ENCODE measurements at places on chromosomes 13 and 19.

DNA sequence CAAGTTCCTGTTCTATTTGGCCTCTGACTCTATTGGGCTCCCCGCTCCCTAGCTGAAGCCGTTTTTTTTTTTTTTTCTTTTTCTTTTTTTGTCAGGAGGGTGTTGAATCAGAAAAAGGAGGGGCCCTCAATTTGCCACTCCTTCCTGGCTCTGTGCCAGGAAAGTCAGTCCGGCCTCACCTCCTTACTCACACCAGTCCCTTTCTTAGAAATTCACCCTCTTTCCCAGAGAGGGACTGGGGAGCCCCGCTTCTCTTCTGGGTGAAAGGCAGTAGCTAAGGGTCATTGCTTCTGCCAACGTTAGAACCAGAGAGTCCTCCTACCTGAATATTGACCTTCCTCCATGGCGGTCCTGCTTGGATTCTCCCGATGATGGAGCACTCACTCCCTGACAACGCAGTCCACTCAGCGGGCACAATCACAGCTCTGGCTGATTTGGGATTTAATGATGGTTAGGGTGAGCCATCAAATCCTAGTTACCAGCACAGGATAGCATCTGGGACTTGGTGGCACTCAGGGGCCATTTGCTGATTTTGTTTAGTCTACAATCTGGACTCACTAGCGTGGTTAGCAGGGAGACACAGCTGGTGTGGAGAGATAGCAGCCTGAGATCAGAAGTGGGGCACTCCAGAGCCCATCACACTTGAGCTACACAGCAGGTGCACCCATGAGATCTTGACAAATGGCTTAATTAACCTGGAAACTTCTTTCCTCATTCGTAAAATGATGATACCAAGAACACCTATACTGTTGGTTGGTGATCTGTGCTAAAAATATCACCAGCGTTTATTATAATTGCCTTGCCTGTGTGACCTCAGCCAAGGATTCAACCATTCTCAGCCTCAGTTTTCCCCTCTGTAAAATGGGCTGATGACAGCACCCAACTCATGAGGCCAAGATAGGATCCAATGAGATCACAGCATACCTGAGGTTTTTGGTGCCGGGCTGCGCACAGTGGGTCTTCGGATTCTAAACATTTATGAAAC is 2.2 kb downstream of the FCER2 start:
- DNase-seq: no peak

- DNase-seq: no peak
Observed at GRCh38 chr13:38409771-38410170, 60.1 kb downstream of the UFM1 start.

GRCh38 chr13:104461049-104461448 is 1394.8 kb upstream of the SLC10A2 start:
- no peak for DNase-seq

DNA sequence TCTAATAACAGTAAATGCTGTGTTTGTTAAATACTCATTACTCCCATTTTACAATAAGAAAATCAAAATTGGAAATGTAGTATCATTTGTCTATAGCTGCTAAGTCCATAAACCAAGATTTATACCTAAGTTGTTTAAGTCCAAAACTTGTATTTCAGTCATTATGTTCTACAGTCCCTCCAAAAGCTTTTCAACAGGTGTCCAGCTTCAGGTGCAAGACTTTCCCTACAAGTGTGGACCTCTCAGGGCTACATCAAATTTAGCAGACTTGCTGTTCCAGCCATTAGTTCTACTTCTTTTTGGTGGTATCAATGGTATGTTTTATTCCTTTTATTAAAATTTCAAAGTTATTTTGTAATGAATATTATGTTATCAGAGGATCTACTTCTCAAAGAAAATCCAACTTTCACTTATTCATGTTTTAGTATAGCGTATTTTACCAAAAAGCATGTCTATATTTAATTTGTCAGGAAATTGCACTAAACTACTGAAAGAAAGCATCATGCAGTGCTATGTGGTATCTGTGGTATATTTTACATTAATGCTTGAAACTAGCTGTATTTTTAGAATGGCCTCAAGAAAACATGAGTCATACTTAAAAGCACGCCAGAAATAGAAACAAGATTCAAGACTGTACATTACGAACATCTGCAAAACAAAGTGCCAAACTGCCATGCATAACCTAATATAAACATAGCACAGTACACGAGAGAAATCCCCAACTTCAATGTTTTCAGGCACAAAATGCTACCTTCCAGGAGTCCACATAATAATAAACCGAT is 44.5 kb downstream of the VWA8 start:
- no peak for DNase-seq

- peak; percentile 17 for DNase-seq
Observed at GRCh38 chr19:10544242-10544752, 593 bp downstream of the ATG4D start.

DNA sequence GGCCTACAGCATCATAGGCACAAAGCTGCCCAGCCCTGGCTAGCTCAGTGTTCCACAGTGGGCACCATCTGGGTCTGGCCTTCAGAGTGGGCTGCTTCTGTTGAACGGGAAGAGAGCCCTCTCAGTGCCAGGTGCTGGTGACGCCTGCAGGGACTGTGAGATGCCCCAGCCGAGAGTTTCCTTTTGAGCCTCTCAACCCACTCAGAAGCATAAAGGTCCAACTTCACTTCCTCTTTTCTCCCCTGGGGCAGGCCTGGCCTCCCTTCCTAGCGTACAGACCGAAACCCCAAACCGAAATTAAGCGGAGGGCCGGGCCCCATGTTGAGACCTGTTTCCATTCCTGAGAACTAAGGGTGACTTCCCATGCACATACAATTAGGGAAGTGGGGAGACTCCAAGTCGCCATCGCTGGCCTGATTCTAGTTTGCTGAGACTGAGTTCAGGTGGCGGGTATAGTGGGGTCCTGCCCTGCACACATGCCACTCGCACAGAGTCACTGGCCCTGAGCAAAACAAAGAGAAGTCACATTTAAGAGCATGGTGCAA is 6.9 kb downstream of the RAB8A start:
- DNase-seq: no peak

GRCh38 chr19:49512970-49513745 is 697 bp downstream of the FCGRT start:
- no peak for DNase-seq

- peak; percentile 9 for DNase-seq
Observed at GRCh38 chr13:59391696-59392095, 772.0 kb downstream of the DIAPH3 start.

- no peak for DNase-seq
Observed at GRCh38 chr19:16168465-16169081, 4.8 kb downstream of the CIB3 start.

GRCh38 chr13:77048681-77049080 is 21.7 kb upstream of the FBXL3 start:
- DNase-seq: no peak

DNA sequence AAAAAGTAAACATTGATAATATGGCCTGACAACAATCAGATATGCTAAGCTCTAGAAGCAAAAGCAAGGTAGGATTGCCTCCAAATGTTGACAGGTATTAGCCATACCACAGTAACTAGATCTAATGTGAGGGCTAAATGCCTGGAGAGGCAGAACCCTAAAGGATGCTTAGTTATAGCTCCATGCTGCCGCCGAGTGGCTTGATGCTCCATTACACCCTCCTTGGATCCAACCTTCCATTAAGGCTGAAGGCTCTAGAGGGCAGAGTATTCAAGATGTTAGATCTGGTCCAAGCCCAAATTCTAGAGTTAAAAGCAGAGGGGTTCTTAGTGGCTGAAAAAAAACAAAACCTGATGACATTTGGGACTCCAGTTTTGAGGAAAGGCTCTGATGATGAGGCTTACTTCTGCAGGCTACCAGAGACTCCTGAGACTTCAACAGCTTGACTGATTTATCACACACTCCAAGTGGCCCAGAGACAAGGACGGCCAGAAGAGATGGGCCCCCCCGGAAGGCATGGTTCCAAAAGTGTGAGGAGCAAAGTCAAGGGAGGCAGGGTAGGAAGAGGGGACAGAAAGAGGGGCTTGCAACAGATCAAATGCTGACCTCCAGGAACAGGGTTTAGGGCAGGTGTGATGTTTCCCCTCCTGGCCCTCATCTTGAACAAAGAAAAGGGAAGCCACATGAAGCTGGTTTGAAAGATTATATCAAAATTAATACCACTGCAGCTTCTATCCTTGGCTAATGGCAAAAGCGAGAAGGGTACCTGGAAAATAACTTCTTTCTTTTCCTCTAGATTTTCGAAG is 21.9 kb upstream of the CPB2 start:
- DNase-seq: peak; percentile 56

DNA sequence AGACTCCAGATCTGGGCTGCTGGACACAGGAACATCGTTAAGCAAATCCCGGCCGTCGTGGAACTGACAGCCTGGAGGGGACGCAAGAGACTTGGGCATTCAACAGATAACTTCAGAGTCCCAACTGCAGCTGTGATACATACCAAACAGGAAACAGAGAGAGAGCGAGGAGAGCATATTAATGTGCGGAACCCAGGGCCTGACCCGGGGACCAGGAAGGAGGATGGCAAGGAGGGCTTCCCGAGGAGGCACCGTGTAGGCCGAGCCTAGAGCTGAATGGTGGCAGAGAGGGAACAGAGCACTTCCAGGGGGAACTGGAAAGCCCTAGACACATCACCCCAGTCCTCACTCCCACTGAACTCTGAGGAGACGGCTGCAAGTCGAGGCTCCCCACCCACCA is 68.1 kb downstream of the SIPA1L3 start:
- no peak for DNase-seq

- no peak for DNase-seq
Observed at GRCh38 chr13:78593652-78594455, 9.5 kb downstream of the POU4F1 start.

DNA sequence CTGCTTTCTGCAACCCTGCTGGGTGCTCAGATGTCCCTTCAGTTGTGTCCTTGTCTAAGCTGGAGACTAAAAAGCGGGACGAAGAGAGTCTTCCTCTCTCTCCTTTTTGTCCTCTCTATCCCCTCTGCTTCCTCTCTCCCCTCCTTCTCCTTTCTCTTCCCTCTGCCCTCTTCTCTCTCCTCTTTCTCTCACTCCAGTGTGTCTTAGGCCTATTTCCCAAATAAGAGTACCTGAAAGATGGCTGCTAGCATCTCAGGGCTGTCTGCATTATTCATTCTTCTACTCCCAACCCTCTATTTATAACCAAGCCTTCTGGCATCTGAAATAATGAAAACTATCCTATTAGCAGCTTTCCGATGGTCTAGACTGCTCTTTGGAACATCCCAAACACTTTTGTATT is 729.8 kb downstream of the UQCRFS1 start:
- no peak for DNase-seq

- DNase-seq: no peak
Observed at GRCh38 chr13:74845806-74846205, 636.2 kb downstream of the TBC1D4 start.

DNA sequence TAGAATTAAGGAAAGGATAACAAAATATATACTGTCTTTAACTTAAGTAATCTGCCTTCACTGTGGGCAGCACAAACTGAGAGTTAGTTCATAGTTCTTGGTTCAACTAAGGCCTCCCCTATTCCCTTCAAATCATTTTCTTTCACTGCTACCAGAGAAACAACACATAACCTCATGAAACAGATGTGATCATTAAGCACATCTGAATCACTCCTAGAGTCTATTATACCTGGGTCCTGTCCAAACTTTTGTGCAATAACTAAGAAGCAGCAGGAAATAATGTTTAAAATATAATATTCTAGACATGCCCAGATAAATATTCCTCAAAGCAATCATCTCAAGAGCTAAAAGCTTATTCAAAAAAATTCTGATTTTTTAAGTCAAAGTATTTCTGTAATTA is 62.9 kb downstream of the ZC3H13 start:
- no peak for DNase-seq

DNA sequence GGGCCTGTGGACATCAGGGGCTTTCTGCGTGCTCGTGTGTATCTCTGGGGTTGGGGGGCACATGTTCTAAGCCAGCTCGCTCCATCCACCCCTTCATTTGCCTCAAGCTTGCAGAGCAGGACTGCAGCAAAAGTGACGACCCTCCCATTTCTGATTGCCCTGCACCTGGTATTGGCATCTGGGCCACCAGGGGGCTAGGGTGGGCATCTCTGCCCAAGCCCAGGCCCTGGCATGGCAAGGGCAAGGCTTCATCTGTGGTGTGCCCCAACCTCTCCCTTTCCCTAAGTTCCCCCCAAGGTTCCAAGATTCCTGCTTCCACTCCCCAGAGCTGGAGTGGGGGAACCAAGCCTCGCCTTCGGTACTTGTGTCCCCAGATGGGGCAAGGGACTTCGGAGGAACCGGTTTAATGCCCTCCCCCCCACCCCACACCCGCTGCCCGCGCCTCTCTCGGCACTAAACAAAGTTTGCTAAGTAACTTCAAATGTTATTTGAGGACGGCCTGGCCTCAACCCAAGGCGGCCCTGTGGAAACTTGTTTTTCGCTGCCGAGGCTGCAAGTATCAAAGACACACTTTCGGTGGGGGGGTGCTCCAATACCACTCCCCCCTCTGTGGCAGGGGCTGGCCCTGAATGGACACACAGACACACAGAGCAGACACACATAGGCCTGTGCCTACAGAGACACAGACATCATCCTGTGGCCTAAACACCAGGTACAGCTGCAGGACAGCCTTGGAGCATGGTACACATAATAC is 12.2 kb downstream of the NFIX start:
- DNase-seq: no peak

GRCh38 chr19:42370626-42371175 is 19.4 kb downstream of the CNFN start:
- DNase-seq: no peak

- no peak for DNase-seq
Observed at GRCh38 chr19:45159210-45159970, 1.4 kb downstream of the NKPD1 start.

DNA sequence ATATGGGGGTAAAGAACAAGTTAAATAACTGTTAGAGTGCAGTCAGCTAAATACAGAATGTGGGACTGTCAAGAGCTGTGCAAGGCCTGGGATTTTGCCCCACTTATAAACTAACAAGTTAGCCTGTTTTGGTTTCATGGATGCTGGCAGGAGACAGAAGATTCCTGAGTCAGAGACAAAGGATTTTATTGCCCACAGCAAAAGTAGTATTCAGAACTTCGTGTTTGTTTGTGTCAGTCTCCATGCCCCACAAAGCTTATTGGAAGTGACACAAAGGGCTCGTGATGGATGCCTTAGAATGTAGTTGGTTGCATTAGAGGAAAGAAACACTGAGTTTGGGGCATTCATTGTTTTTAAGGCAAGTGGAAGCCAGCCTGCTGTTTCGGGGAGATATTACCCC is 22.2 kb upstream of the SPRYD7 start:
- DNase-seq: no peak

DNA sequence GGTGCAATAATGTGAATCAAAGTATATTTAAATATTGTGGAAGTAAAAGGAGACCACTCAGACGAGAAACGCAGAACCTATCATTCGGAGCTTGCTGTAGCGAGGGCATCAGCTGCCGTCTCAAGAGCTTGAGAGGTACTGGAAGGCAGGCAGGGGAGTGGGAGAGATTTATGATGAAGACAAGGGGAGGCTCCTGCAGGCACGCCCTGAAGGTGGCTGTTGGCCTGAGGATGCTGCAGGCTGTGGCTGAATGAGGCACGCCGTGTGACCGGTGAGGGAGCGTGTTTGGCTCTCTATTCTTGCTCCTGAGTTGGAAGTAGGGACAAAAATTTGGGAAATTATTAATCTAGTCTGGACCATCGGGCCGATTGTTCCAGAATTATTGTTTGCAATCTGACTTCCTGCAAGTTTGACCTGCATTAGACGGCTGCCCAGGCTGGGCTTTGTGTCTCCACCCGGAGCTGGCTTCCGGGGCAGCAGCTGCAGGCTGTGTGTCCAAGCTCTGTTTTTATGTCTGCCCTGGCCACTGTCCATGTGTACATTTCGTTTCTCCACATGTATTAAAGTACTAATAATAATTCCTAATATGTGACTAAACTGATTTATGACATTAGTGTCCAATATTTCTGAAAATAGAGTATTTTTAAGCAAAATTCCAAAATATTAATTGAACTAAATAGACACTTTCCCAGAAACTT is 91.1 kb upstream of the ANKRD10 start:
- DNase-seq: no peak

GRCh38 chr19:2607712-2608601 is 94.5 kb downstream of the GNG7 start:
- DNase-seq: peak; percentile 55

All from activated effector memory CD4-positive, alpha-beta T cell treated with Interleukin-2 at 50 U/mL for 16 hours (primary cell).